ENCODE measurements at places on chromosomes 11 and 22.

- DNase-seq = no peak
Measured at GRCh38 chr11:34754171-34754823, 133.4 kb downstream of the EHF start.

- DNase-seq = no peak
Measured at GRCh38 chr22:35375526-35375925, 5.4 kb upstream of the HMOX1 start.

- peak; percentile 73 for DNase-seq
Measured at GRCh38 chr11:64305691-64306562, 603 bp downstream of the ESRRA start.

GRCh38 chr22:39773976-39774539 is 119.5 kb downstream of the ENTHD1 start:
- DNase-seq = peak; percentile 27

GRCh38 chr11:44130751-44131150 is 35.3 kb downstream of the EXT2 start:
- DNase-seq = no peak

- no peak for DNase-seq
Measured at GRCh38 chr11:16242806-16243205, 113.5 kb downstream of the SOX6 start.

DNA sequence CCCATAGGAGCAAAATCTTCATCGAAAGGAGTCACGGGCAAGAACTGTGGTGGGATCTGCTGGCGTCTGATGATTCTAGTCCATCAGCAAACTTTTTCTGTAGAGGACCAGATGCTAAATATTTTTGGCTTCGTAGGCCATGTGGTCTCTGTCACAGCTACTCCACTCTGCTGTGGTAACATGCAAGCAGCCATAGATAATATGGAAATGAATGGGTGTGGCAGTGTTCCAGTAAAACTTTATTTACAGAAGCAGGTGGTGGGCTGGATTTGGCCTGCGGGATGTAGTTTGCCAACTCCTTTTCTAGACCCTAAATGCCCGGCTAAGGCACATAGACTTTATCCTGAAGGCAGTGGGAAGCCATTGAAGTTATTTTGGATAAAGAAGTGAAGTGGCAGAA is 32.9 kb downstream of the BMAL1 start:
- no peak for DNase-seq

DNA sequence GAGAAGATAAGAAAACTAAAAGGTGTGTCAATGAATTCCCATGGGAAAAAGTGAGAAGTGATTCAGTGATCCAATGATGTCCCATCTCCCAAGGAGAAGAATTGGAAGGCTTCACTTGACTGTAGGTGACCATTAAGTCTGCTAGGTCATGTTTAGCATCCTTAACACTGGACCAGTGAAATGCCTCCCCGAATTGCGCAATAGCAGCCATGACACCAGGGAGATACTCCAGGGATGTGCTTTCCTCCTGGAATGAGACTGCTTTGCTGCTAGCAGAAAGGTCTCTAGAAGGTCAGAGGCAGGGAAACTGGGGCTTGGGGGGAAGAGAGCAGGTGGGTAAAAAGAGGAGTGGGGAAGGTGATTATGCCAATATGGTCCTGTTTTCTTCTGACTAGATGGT is 364.3 kb downstream of the OPCML start:
- no peak for DNase-seq

- peak; percentile 77 for DNase-seq
Measured at GRCh38 chr22:37804881-37805809, 2.6 kb upstream of the GCAT start.

DNA sequence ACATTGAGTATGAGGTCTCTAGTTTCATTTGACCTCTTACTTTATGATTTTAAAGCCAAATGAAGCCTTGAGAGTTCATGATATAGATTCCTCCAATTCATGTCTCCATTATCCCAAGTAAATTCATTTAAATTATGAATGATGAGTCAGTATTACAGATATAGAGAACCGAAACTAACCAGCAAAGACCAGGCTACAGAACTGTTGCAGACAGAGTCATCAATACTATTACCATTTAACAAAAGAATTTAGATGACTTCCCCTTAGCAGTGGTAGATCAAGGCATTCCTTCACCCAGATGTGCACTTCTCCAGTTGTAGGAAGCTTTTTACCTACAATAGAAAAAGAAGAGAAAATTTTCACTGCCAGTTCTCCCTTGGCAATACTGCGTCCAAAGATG is 11.8 kb upstream of the CCDC89 start:
- no peak for DNase-seq

GRCh38 chr11:44470854-44471253 is 94.6 kb upstream of the CD82 start:
- DNase-seq = no peak

DNA sequence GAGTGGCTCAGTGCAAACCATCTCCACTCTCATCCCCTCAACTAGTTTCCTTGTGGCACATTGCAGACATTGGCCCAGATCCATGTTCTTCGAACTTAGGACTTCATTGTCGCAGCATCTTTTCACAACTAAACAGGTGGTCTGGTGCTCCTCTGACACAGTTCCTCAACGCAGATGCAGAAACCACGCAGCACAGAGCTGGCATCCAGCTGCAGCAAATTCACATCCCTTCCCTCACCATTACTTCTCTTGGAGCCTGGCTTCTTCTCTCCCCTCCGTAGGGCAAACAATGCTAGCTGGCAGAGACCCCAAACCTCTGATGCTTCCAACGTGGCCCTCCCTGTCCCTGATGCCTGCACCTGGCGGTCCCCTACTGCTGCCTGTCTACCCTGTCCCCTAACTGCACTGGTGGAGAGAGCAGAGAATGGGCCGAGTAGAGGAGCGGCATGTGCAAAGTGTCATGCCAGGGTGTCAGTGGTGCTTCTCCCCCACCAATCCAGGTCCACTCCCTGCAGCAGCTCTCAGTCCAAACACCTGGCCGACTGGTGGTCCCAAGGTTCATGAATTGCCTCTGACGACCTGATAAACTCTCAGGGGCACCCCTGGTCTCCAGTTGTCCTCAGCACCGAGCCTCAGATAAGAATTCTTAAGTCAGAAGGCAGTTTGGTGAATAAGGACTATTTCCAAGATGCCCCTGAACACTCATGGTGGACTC is 18.1 kb downstream of the TMPRSS13 start:
- DNase-seq = no peak

GRCh38 chr22:46976598-46976997 is 214.1 kb downstream of the TBC1D22A start:
- no peak for DNase-seq

GRCh38 chr11:119263352-119263940 is 53.5 kb downstream of the MCAM start:
- no peak for DNase-seq

- DNase-seq = no peak
Measured at GRCh38 chr11:21501245-21501644, 691.6 kb upstream of the ANO5 start.

DNA sequence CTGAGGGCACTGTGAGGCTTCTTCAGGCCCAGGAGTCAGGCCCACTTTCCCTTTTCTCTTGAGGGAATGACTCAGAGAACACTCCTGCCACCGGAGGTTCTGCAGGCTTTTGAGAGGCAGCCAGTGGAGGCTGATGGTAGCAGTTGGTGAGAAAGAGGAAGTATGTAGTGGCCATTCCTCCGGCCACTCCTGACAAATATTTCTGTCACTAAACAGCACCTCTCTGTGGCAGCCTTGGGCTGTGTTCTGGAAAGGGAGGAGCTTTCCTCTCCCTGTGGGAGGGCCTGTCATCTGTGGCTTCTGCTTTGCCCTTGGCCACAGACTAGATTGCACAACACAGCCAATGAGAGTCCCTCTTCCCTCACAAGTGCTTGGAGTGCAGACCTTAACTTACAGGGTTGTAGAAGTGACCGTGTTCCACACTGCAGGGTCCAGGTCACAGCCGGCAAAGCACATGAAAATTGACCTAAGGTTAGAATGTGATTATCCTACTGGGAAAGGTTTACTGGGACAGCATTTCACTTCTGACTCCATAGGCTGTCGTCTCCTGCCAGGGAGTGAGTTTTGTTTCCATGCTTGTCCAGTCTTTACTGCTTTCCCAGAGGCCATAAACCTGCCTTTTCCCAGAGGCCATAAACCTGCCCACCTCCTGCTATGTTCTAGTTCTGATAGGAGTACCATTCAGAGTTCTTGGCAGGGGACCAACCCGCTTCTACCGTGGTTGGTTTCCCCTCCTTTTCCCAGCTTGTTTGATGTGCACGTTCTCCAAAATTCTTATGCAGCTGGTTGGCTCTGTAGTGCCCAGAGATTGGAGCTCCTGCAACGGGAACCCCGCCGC is 33.3 kb downstream of the MARK2 start:
- DNase-seq = no peak

GRCh38 chr11:35525501-35526175 is at the start of gene PAMR1:
TSS of gene PAMR1 (minus strand) at chr11:35525616. CDS start at chr11:35525585, 31 bp downstream.
- DNase-seq = no peak

GRCh38 chr11:38252620-38253019 is 1654.6 kb upstream of the RAG2 start:
- no peak for DNase-seq

DNA sequence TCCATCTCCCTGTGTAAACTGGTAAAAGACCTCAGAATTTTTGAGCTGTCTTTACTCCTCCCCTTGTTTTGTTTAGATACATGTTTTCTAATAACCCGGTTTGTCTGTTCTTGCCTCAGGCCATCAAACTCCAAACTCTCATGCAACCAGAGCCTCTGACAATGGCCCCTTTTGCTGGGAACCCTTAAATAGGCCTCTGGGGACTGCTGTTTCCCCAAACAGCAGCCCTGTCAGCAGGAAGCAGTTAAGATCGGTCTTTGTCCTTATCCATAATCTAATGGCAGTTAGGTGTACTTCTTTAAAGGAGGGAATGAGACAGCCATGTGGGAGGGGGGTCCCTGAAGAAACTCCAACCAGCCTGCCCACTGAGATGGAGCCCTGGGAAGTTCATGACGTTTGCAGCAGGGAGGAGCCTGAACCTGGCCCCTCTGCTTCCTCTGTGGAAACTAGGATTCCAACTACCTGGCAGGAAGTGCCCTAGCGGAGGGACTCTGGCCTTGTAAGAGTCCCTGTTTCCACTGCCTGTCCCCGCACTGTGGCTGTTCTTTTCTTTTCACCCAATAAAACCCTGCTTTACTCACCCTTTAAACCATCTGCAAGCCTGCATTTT is 1354.4 kb downstream of the LRRC4C start:
- no peak for DNase-seq

- peak; percentile 90 for DNase-seq
Measured at GRCh38 chr11:819129-819931, 616 bp downstream of the PNPLA2 start.

DNA sequence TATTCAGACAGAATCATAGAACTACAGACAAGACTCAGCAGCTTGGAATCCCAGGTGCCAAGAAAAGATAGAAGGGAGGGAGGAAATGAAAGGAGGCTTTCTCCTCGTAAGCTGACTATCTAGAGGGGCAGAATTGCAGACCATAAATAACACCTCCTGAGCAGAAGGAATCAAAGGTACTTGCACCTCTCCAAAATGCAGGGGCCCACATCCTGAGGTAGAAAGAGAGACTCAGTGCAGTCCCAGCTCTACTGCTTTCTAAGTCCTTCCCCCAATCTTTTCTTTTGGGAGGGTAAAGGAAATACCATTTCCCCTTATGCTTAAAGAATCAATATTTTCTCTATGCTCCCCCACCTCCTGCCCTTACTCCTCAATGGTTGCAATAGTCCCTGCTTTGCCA is 55.2 kb downstream of the SYTL2 start:
- no peak for DNase-seq

DNA sequence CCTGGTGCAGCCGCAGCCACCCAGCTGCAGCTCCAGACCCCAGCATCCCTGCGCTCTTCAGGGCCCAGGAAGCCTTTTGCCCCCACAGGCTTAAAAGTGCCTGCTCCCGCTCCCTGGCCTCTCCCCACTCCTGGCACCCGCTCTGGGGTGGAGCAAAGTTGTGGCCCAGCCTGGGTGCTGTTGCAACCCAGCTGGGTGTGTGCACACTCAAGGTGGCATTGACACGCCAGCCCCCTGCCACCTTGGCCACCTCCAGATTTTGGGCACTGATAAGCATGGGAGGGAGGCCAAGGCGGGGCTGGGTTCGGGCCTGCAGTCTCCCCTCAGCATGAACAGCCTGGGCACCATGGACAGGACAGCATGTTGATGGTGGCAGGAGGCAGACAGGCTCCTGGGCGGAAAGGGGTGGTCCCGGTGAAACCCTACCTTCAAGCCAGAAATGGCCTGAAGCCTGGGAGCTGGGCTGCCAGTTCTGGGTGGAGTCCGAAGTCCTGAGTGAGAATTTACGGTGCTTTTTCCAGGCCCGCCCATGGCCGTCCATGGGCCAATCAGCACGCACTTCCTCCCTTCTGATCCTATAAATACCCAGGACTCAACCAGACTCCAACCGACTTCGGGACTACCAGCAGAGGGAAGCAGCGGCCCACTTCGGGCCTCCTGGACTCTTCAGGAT is 23.6 kb upstream of the RNASEH2C start:
- no peak for DNase-seq

- DNase-seq = no peak
Measured at GRCh38 chr11:22657101-22657694, 9.2 kb upstream of the GAS2 start.
